ENCODE measurements at places on chromosomes 1 and 21.

DNA sequence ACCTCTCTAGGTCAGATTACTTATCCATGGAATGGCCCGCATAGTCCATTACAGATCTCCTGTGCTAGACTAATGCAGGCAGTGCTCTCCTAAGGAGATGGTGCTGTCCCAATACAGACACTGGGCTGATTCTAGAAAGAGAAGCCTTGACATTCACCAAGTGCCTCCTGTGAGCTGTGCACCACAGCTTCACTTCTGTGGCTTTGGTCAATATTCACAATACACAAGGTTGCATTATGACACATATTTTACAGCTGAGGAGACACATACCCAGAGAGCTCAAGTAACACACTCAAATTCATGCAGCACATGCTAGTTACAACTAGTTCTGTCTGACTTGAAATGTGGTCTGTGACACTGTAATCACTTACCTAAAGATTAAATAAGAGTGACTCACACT, 59.4 kb upstream of the LRRC8B start:
- DNase-seq, result no peak

DNA sequence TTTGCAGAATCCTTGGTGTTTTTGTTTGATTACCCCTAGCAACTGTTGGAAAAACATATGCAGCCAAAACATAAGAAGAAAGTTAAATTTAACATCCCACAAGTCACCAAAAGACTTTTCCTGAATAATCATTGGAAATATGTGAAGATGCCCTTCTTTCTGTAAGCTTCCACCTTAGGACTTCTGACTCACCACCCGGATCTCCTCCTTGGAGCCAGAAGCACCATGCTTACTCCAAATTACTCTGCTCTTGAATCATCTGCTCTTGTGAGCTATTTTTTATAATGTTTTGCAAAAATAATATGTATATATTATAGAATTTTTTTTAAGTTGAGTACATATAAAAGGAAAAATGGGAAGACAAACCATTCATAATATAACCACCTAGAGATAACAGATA, 391.7 kb downstream of the KCTD3 start:
- no peak for DNase-seq

- DNase-seq, result no peak
Observed at GRCh38 chr21:27820342-27820741, 853.5 kb upstream of the ADAMTS5 start.

DNA sequence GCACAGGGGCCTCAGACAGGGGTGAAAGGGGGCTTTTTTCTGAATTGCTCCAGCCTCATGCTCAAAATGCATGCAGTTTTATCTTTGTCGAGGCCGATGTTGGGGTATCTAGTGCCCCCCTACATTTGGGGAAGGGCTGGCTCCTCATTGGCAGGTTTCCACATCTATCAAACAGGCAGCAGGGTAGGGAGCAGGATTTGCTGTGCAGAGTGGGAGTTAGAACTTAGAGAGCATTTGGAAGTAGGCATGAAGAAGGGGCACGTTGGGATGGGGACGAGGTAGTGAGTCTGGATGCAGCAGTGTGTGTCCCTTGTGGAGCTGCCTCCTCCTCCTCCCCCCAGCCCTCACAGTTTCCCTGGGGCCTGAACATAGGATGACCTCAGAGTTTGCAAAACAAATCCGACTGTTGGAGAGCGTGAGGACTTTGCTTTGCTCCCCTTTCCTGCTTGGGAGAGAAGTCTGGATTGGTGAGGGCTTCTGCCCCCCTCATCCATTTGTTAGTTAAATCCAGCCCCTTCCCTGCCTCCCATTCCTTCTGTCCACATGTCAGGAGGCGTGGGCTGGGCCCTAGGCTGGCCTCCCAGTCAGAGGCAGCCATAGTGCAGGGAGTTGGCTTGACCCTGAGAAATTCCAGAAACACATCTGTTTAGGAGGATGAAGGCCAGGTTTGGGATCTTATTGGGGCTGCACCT, 36.9 kb upstream of the GPR37L1 start:
- DNase-seq, result peak; percentile 47

- no peak for DNase-seq
Observed at GRCh38 chr1:62180639-62181038, 14.0 kb upstream of the L1TD1 start.

DNA sequence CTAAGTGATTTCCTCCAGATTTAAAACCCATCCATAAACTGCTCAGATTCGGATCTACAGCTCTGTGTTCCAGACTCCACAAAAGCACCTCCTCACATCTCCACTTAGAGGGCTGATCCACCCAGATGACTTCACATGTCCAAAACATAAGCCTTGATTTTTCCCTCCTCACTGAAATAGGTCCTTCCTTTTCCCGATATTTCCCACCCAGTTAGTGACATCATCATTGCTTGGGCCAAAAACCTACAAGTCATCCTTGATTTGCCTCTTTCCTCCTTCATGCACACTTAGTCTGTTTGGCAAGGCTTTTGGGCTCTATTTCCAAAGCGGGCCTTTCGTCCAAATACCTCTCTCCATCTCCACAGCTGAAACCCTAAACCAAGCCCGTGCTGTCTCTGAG, 32.3 kb downstream of the CCDC185 start:
- DNase-seq, result no peak

- no peak for DNase-seq
Observed at GRCh38 chr1:4854367-4854766, 200.0 kb downstream of the AJAP1 start.

DNA sequence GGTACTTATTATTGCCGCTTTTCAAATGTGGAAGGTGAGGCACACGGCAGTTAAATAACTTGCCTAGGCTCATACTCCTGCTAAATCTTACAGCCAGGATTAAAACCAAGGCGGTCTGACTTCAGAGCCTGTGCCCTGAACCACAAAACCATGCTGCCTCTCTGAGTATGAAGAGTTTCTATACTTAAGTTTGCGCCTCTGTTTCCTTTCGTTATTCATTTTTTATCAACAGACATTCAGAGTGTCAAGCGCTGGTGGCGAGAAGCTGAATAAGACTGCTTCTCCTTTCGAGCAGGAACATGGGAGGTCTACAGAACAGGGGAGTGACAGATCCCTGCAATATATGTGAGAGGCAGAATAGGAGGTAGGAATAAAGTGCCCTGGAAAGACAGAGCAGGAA, 96.0 kb upstream of the DUSP10 start:
- no peak for DNase-seq

GRCh38 chr1:15370268-15370667, 39.4 kb upstream of the EFHD2 start:
- no peak for DNase-seq

GRCh38 chr21:26933448-26933847, 33.4 kb downstream of the ADAMTS5 start:
- DNase-seq, result no peak

GRCh38 chr1:154476791-154477190, 25.2 kb upstream of the TDRD10 start:
- DNase-seq, result no peak

DNA sequence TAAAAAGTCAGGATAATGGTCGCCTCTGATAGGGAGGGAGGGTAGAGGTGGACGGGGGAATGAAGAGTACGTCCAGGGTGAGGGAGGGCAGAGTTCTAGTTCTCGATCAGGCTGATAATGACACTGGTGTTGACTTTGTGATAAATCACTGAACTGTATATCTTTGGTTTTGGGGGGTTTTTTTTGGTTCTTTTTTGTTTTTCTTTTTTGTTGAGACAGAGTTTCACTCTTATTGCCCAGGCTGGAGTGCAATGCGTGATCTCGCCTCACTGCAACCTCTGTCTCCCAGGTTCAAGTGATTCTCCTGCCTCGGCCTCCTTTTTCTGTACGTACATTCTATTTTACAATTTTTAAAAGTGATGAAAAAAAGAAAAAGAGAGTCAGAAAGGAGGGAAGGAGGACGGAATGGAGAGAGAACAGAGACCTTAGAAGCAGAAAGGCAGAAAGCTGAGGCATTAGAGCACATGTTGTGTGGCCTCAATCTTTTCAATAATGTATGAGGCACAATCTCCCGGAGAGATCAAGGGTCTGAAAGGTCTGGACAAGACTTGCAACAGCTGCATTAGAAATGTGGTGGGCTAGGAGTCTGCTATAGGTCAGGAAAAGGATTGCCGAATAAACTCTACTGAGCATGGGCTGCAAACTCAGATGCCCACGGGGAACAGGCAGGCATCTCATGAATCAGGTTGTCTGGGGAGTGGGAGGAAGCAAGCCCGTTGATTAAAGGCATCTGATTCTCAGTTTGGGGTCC, 174.8 kb downstream of the TOMM20 start:
- DNase-seq, result no peak

DNA sequence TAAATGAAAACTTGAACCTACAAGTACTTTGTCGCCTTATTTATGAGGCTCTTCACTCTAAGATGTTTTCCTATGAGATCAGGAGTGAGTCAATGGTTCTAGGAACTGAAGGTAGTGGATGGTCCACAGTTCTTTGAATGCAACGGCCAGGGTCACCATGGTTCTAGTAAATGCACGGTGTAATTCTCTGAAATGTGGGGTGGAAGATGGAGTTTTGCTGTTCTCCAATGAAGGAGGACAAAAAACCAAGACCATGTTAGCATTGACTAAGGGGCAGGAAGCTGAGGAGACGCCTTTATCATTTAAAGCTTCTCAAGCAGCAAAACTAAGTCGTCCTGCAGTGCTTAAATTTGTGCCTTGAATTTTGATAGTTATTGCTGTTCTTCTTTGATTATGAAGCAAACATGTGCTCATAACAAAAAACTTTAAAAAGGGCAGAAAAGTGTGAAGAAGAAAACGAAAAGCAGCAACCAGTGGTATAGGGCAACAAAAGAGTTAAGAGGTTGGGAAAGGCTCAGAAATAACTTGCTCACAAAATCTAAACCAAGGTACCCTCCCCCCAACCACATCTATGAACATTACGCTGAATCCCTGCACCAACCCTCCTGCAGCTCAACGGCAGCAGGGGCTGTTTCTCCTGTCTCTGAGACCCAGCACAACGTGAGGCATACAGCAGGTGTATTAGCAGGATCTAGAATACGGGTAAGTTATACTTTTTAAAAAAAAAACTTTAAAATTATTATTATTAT, 85.0 kb downstream of the MRPL37 start:
- DNase-seq, result no peak

GRCh38 chr1:27522432-27523336, 32.7 kb upstream of the WASF2 start:
- peak; percentile 67 for DNase-seq

DNA sequence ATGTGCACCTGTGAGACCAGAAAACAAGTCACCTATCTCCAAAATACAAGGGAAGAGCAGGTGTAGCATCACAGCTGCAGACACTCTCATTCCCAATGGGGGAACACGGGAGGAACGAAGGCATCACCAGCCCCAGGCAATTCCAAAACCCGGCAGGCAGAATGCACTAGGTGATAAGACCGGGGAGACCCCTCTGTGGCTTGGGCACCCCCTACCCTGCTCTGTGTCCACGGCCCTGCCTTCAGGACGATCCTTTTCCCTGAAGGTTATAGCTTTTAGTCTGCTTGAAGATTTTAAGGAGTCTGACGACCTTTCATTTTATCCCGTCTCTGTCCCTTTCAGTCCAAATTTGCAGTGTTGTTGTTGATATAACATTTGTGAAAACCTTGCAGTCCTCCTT, 19.2 kb downstream of the TRPM2 start:
- DNase-seq, result no peak

- DNase-seq, result no peak
Observed at GRCh38 chr1:39205102-39205780, 746 bp downstream of the MACF1 start.

GRCh38 chr1:47761974-47762373, 235.2 kb downstream of the TRABD2B start:
- no peak for DNase-seq

DNA sequence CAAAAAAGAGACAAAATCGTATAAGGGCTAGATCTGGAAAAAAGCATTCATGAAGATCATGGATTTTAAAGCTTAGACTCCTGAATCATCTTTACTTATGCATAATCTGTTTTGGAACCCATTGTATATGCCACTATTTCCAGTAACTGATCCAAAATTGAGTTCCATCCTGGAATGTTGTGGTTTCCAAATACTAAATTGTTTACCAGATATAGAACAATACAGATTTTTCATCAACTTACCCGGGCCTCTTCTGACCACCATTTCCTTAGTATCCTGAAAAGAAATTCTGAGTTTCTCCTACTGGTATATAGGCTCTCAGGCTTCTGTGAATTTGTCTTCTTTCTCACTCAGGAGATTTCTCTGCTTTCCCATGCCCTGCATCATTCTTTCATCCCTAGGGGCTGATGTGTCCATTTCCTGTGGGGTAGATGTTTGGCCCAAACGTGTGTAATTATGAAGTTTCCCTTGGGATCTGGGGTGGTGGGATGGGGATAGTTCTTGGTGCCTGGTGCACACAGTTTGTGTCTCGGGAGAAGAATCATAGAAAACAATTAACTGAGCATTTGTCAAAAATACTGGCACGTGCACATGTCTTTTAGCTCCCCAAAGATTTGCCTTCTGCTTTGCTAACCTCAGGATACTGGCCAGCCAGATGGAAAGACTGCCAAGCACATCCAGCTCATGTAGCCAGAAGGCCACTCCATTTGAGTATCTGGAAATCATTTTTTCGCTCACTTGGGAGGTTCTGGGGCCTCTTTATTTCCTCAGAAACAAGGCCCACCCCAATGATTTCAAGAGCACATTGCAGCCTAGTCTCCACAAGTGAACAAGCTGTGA, 127.8 kb downstream of the NTMT2 start:
- no peak for DNase-seq

DNA sequence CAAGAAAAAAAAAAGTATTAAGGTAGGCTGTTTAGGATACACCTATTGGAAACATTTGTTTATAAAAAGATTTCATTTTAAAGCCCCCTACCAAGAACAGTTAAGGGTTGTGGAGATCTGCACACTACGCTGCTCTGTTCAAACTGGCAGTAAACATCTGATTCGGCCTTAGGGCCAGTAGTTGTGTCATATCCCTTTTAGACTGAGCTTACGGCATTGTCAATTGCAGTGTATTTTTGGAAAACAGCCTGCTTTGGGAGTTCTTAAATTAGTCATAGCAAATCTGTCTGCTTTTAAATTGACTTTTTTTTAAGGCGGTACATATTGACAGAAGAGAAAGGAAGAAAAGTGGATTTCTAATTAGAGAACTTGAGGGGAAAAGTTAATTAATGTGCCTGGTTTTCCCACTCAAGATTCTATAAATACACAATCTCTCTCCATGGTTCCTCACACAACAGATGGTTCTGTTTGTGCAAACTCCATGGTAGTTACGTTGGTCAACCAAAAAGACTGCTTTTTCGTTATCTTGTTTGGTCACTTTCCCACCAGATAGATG, 1.7 kb upstream of the ELK4 start:
- no peak for DNase-seq
